Natural killer cell (primary cell): ENCODE measurements at places on chromosomes 2 and 18. TPM values are rescaled to one million over a fixed set of nuclear protein-coding genes. Genes with fewer than 3 reads are reported as not detected.

Gene SPP2
- total RNA-seq = not detected

GRCh38 chr2:65980531-65980930, 454.4 kb upstream of the MEIS1 start:
- no peak for DNase-seq

Gene EPHA4
- total RNA-seq = 44.7 TPM

Gene DUSP2
- 432 TPM for total RNA-seq

Gene KCNK3
- not detected for total RNA-seq

Gene CD8B2
- 1.0 TPM for total RNA-seq

Gene ASPRV1
- total RNA-seq = 1.4 TPM

Gene FBXO36
- 1.5 TPM for total RNA-seq

DNA sequence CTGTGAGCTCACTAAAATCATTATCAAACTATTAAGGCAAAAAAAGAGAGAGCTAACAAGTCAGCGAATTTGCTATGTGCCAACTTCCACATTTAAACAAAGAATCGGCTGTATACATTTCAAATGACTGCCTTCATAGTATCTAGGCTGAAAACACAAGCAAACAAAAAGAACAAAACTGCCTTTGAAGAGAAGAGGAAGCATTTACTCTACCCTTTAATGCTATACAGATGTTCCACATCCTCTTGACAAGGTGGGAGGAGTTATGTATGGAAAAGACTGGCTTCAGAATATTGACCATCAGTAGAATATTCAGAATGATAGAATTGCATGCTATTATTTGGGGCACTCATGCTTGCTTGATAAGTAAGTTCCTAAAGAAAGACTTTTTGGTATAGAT, 741.7 kb downstream of the PLCL1 start:
- no peak for DNase-seq

- no peak for DNase-seq
These were observed at the start of gene AOX1 for GRCh38 chr2:200585730-200586643. Gene AOX1, plus strand, starts transcription at chr2:200586014. Its CDS starts 95 bp downstream, at chr2:200586109.

- no peak for DNase-seq
These were observed 11.4 kb upstream of the MAPRE2 start for GRCh38 chr18:35029770-35030169.

DNA sequence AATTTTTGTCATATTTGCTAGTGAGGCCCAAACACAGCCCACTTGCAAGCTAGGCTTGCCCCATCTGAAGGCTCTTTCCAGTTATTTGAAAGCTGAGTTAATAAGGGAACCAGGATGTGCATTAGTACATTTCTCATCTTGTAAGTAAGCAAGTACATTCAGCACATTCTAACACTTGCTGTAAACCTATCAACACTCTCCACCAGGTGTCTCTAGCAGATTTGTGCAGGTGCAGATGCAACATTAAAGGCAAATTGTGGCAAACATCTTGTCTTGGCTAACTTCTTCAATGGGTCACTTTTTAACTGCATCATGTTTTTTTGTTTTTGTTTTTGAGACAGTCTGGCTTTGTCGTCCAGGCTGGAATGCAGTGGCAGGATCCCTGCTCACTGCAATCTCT, 25.3 kb upstream of the MFSD6 start:
- peak; percentile 82 for DNase-seq

Gene PROC
- not detected for total RNA-seq

Gene GPAT2
- total RNA-seq = 2.3 TPM

DNA sequence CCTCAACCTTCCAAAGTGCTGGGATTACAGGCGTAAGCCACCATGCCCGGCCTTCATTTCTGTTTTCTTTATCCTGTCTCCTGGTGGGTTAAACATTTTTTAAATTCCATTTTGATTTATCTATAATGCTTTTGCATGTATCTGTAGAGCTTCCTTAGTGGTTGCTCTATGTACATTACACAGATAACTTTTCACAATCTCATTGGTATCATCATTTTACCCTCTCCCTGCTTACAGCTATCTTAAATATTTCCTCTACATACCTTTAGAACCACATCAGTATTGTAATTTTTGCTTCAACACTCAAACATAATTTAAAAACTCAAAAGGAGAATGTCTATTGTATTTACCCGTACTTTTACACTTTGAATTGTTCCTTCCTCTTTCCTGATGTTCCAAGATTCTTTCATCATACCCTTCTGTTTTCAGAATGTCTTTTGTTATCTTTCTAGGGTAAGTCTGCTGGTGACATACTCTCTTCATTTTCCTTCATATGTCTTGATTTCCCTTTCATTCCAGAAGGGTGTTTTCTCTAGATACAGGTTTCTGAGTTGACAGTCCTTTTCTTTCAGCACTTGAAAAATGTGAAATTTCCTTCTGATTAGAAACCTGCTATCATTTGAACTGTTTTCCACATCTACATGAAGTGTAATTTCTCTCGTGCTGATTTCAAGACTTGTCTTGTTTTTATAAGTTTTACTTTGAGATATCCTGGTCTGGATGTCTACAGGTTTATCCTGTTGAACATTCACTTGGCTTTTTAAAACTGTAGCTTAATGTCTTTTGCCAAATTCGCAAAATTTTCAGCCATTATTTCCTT, 21.9 kb downstream of the PPP3R1 start:
- DNase-seq = no peak

- DNase-seq = no peak
These were observed 48.7 kb downstream of the COA5 start for GRCh38 chr2:98559581-98559980.

DNA sequence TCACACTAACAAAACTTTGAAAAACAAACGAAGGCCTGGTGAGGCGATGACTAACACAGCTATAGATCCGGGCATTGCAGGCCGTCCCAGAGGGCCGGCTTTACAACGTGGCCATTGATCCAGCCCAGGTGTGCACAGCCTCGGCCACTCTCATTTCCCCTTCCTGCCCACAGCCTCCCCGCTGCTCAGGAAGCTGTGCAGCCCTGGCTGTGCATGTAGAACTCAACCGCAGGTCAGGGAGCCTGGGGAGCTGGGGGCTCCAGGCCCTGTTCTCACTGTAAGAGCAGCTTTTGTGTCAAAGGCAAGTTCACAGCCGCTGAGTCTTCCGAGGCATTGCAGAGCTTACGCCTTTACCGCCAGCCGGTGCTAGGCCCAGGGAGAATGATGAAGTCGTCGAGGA, 87.2 kb downstream of the LONRF2 start:
- no peak for DNase-seq

Gene ADAM23
- total RNA-seq = not detected

DNA sequence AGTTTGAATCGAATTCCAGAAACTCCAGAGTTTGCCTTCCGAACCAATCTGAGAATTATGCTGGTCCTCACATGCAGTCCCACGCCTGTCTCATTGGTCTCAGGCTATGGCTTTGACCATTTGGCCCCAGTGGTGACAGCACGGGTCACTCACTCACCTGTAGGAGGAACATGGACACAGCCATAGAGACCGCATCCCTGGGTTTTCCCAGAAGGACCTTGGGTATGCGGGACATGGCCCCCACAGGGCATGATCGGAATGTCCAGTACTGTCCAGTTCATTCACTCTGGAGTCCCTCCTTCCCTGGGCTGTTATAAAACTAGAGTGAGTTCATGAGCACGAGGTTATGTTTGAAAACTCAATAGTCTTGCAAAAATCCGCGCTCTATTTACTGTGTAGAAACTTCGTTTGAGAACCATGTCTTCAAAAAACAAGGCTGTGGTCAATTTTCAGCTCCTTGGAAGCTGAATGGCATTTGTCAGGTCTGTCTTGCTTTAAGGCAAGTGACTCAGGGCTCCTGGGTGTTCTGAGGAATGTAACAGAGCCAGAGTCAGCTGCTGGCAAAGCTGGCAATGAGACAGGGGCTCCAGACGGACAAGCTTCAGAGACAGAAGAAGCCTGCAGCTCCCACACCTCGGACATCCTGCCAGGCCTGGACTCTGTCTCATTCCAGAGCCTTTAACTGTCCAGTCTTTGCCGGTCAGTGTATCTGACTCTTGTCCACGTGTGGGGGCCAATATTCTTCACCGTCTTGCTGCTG, 86.7 kb upstream of the TMEM18 start:
- no peak for DNase-seq

Gene MEP1B
- total RNA-seq = not detected

Gene AQP4
- total RNA-seq = not detected

DNA sequence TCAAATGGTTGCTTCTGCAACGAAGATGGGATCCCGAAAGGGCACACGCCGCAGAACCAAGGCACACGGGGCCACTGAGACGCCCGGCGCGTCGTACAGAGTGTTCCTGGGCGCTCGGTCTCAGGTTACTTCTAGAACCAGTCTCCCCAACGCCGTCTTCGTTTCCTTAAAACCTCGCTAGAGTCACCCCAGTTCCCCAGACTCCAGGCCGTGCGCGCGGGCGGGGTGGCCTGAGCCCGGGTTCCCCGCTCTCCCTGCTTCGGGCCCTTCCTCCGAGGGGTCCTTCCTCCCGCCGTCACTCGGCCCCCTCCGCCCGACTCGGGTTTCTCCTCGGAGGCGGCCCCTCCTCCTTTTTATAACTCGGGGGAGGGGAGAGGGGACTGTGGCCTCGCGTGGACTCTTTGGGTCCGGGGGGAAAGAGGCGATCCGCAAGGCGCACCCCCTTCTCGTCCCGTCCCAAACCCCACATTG, 774 bp upstream of the FZD7 start:
- peak; percentile 25 for DNase-seq

DNA sequence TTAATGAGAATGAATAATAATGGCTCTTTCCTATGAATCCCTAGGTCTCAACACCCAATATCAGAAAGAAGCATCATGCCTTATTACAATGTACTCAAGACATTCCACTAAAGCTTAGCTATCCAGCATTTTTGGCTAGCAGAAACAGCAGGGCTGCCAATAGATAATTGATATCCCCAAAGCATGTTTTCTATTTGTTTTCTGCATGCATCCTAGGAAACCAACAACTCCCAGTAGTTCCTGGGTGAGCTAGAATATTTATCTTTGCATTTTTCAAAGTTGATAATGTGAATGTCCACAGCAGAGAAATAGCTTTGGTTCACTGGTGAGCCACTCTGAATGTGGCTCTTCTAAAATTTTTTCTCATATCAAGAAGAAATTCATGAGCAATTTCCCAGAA, 5.8 kb upstream of the ANTXR1 start:
- DNase-seq = no peak

DNA sequence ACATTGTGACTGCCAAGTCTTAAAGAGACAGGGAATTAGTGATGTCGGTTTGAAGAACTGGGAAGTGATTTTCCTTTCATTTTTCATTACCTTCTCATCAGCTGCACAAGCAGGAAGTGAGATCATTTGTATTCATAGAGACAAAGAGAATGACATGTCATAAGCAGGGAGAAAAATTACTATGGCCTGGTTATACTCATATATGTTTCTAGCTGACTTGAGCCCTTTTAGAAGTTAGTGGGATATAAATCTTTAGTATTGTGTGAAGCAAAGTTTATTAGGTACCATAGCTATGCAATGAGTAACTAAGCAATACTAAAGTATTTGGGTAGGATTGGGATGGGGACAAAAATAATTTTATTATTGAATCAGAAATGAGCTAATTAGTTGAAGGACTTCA, 284.1 kb downstream of the PID1 start:
- no peak for DNase-seq

- DNase-seq = no peak
These were observed 160.1 kb downstream of the HAUS1 start for GRCh38 chr18:46264255-46264654.

Gene FBXO48
- 0.96 TPM for total RNA-seq

GRCh38 chr2:76464310-76464709, 753.6 kb upstream of the GCFC2 start:
- DNase-seq = no peak

DNA sequence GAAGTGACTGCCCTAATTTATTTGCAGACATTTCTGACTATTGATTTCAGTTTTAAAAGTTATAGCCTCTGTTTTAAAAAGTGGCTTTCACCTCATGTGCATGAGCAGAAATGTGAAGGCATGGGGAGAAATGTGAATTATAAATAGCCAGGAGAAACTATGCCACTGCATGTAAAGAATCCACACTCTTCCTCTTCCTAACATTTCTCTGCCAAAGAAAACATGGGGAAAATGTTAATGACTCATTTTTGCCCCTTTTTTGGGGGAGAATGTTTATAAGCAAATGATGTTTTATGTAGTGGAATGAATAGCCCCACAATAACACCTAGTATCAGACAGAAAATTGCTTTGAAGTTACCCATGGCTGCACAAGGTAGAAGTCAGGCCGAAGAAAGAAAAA, 249.0 kb upstream of the TANK start:
- DNase-seq = no peak

Gene KCTD1
- 5.7 TPM for total RNA-seq

DNA sequence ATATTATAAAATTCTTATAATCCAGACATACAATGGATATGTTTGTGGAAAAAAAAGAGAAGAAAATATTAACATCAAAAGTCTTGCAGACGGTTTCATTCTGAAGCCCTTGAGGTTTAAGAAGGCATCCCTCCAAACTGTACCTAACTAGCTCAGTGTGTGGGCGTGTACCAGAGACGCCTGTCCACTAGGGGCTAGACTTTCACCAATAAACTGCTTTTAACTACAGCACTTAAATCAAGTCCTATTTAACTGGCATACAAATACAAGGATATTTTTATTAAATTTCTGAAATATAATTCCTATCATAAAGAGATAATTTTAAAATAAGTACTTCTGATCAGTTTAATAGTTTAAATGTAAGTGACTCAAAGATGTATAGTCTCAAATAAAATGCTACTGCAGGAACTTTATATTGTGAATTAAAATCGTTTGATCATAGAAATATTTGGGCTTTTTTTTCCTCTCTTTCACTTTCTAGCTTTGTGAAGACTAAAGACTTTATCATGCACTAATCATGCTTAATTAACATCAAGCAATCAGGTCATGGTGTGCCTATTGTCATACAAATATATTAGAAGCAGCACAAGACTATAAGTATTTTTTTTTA, 437.7 kb downstream of the SATB2 start:
- no peak for DNase-seq

- DNase-seq = no peak
These were observed 11.7 kb downstream of the CDH7 start for GRCh38 chr18:65762556-65762955.

DNA sequence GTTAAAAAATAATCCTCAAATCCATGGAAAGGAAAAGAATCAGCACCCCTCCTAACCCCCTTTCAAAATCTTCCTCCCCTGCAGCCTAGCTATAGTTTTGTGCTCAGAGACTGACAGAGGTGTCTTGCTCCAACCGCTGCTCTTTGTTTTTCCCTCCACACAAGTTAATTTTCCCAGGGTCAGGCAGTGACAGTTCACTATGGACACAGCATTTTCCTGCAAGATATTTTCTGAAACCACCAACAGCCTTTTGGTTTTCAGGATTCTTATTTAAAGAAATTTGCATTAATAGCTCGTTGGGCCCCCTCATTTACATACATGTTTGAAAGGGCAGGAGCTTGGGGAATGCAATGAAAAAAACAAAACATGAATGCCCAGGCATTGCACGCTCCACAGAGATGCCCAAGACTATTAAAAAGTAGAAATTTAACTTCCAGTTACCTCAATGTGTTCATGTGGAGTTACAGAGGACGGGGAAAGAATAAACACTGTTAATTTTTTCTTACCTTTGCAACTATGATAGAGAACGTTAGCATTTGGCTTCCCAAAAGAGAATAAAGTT, 71.4 kb upstream of the CXCR4 start:
- DNase-seq = no peak
